ENCODE measurements at places on chromosomes 2 and 18.

GRCh38 chr2:241542278-241542605, 16.3 kb upstream of the BOK start:
- no peak for DNase-seq

DNA sequence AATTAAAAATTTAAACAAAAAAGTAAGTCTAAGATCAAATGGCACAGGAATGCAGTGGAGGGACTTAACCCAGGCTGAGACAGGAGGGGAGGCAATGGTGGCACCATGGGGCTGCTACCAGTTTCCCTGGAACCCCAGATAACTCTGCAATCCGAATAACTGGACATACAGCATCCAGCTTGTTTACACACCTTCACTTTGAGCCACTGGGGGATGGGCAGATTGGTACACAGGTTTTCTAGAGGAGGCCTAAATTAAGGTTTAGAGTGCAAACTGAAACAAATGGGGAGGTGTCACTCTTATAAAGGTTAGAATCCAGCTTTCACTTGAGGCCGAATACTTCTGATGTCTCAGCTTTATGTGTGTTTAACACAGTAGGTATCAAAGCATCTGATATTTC, 189.3 kb upstream of the FN1 start:
- no peak for DNase-seq

GRCh38 chr2:36277146-36277808, 78.3 kb upstream of the CRIM1 start:
- DNase-seq = no peak

GRCh38 chr18:47756364-47757016, 174.0 kb downstream of the SMAD2 start:
- DNase-seq = peak; percentile 73

GRCh38 chr2:175742367-175742766, 259.7 kb downstream of the LNPK start:
- no peak for DNase-seq

GRCh38 chr2:98775146-98775986, 44.4 kb upstream of the MGAT4A start:
- no peak for DNase-seq

DNA sequence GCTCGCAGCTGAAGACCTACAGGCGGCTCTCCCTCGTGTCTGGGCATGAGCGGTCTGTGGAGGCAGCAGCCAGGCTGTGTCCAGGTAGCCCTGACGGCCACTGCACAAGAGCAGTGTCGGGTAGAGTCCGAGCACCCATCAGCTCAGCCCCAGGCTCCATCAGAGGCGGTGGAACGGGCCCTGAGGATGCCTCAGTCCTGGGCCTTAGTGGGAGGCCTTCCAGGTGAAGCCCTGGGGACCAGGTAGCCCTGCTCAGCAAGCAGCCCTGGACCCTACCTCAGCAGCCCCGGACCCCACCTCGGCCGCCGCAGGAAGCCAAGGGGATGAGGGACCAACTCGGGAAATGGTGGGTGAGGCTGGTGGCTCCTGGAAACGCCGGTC, 21.3 kb upstream of the KLF11 start:
- no peak for DNase-seq

GRCh38 chr2:65595630-65596029, 163.2 kb upstream of the SPRED2 start:
- DNase-seq = no peak

GRCh38 chr2:34105006-34105767, 506.1 kb upstream of the FAM98A start:
- no peak for DNase-seq

Measured in suppressor macrophage (primary cell).